ENCODE measurements at places on chromosomes 5 and 9. TPM values are rescaled to one million over a fixed set of nuclear protein-coding genes. Genes with fewer than 3 reads are reported as not detected.

DNA sequence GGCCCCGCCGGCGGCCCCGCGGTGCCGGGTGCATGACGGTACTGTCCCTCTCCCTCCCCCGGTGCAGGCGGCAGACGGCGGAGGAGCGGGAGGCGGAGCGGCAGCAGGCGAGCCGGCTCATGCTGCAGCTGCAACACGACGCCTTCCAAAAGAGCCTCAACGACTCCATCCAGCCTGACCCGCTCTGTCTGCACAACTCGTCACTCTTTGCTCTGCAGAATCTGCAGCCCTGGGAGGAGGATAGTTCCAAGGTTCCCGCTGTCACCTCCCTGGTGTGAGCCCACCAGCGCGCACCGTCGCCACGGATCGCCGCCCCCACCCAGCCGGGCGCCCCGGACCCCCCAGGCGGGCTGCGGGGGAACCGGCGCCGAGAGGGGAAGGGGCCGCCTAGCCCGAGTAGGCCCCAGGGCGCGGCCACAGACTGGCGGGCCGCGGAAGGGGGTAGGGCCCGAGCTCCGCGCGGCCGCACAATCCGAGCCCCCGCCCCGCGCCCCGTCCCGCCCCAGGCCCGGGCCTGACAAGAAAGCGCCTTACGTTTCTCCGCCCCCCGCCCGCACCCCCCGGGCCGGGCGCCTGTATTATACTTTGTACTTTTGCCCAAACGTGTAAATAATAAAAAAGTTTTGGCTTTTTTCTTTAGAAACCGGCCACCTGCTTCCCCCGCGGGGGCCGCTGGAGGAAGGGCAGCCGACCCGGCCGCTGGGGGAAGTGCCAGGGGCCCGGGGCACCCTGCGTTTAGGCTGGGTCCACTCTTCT is 2.5 kb downstream of the TLX3 start:
- no peak for DNase-seq

GRCh38 chr9:107630156-107630555 is 140.6 kb upstream of the KLF4 start:
- no peak for DNase-seq

- DNase-seq = no peak
Observed at GRCh38 chr9:3170819-3171218, 326.9 kb upstream of the PUM3 start.

DNA sequence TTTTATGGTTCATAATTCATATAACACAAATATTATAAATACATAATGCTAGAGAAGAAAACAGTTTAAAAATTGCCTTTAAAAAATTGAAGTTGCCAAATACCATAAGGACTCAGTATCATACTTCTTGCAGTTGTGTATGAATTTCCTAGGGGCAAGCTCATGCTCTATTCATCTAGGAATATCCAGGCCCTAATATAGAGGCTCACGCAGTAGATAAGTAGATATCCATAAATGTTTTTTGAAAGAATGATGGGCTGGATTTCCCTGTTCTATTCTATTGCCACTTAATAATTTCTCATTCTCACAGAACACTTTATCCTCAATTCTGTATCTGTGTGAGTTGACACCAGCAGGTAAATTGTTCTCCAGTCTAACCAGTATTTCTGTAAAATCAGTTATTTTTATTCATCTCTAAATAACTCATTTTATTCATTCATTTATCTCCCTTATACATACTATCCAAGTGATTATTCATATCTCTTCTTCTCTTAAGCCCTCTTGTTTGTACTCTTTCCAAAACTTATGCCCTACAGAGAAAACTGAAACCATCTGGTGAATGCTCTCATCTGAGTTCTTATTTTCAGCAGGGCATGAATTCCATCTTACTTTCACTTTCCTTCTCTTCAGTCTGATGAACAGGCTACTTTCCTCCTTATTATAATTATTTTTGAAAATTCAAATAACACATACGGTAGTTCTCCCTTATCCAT is 97.1 kb downstream of the SLC44A1 start:
- DNase-seq = no peak

GRCh38 chr9:132163457-132163875 is 1.6 kb downstream of the NTNG2 start:
- no peak for DNase-seq

DNA sequence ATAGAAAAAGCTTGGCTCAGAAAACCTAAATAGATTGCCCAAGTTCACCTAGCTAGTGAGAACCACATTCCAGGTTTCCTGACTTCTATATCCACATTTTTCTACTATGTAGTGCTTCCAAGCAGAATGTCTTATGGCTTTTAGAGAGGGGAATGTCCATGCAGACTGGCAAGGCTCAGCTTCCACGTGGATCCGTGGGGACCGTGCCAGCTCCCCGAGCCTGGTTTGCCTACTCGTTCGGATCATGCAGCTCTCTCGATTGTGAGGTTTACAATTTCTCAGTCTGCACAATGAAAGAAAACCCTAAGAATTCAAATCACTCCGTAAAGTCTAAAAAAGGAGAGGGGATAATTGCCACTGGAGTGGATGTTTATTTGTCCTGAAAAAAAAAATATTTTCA is 256.5 kb upstream of the NR4A3 start:
- DNase-seq = no peak

DNA sequence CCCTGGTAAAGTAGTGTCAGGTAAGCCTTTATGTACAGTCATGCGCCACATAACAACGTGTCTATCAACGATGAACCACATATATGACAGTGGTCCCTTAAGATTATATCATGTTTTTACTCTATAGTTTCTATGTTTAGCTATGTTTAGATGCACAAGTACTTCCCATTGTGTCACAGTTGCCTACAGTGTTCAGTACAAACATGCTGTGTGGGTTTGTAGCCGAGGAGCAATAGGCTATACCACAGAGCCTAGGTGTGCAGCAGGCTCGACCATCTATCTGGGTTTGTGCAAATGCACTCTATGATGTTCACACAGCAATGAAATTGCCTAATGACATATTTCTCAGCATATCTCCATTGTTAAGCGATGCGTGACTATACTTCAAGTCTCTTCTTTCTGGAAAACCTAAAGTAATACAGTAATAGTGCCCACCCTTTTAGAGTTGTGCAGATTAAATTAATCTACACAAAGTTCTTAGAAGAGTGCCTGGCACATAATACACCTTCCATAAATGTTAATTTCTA is 295.9 kb downstream of the ARHGAP26 start:
- DNase-seq = no peak

LEAP2 gene
- total RNA-seq = 0.79 TPM

DNA sequence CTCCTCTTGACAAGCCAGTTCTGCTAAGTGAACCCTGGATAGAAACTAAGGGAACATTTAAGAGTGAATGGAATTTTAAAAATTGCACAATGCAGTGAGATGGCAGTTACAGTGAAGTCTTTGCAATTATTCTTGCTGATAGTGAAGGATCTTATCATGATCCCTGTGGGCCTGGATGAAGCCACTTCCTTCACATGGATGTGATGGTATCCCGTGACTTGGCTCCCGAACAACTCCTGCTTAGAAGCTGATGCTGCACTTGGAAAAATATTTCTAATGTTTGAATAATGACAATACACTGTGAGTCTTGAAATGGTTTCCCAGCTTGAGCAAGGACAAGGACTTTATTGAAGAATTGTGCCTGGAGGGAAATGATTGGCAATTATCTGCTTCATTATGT is 49.2 kb upstream of the NTRK2 start:
- DNase-seq = no peak

SARDH gene
- 2.6 TPM for total RNA-seq

SCGB3A1 gene
- total RNA-seq = not detected

- DNase-seq = no peak
Observed at GRCh38 chr5:1736889-1737711, 62.5 kb downstream of the MRPL36 start.

DNA sequence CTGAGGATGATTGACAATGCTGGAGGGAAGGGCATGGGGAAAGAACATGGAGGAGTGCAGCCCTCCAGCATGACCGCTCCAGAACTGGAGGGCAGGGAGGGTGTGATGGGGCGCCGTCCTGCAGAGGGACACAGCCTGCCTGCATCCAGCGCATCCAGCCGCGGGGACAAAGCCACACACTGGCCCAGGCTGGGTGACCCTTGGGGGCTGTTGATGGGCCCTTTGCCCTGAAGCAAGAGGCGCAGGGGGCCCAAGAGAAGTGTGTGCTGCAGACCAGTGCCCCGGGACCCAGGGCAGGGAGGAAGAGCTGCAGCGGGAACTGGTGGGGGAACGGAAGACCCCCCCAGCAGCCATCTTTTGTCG is 169.8 kb upstream of the PPP1R26 start:
- no peak for DNase-seq

DENND1A gene
- total RNA-seq = 11.3 TPM

SGCD gene
- total RNA-seq = 54.5 TPM

GPR151 gene
- not detected for total RNA-seq

DNA sequence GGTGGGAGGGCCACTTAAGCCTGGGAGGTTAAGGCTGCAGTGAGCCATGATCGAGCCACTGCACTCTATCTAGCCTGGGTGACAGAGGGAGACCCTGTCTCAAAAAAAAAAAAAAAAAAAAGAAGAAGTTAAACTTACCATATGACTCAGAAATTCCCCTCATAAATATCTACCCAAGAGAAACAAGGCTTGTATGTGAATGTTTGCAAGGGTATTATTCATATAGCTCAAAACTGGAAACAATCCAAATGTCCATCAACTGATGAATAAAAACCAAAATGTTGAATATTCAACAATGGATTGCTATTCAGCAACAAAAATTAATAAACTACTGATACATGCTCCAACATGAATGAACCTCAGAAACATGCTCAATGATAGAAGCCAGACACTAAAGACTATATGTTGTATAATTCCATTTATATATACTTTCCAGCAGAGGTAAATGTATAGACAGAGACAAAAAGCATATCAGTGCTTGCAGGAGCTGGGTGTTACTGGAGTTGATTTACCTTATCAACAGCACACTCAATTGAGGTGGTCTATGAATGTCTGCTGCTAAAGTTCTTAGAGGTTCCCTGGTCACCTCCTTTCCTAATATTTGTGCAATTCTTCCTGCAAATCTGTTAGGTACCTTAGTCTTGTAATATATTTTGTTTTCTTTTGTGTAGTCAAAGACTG is 5.3 kb upstream of the SREK1 start:
- no peak for DNase-seq

GRCh38 chr9:99855467-99856176 is 33.9 kb downstream of the NR4A3 start:
- DNase-seq = no peak

SNX18 gene
- 33.9 TPM for total RNA-seq

GRCh38 chr5:172886974-172887501 is 53.0 kb downstream of the ERGIC1 start:
- peak; percentile 83 for DNase-seq

- DNase-seq = no peak
Observed at GRCh38 chr5:26321278-26321677, 717.1 kb downstream of the CDH9 start.
